ENCODE measurements at places on chromosomes 12 and 14. TPM values are rescaled to one million over a fixed set of nuclear protein-coding genes. Genes with fewer than 3 reads are reported as not detected.

Gene GALNT4
- 11.7 TPM for total RNA-seq

Gene NANOG
- total RNA-seq: 2.5 TPM

Gene PIWIL1
- not detected for total RNA-seq

Gene B4GALNT1
- total RNA-seq: 3.3 TPM

Gene SMCO2
- not detected for total RNA-seq

Gene PMCH
- total RNA-seq: not detected

Gene AQP2
- 0.70 TPM for total RNA-seq

Gene RDH12
- total RNA-seq: 0.21 TPM

Gene BDKRB2
- 17.1 TPM for total RNA-seq

Gene SLC39A5
- total RNA-seq: 0.57 TPM

Gene RAD9B
- total RNA-seq: 0.57 TPM

Gene PCED1B
- 22.1 TPM for total RNA-seq

DNA sequence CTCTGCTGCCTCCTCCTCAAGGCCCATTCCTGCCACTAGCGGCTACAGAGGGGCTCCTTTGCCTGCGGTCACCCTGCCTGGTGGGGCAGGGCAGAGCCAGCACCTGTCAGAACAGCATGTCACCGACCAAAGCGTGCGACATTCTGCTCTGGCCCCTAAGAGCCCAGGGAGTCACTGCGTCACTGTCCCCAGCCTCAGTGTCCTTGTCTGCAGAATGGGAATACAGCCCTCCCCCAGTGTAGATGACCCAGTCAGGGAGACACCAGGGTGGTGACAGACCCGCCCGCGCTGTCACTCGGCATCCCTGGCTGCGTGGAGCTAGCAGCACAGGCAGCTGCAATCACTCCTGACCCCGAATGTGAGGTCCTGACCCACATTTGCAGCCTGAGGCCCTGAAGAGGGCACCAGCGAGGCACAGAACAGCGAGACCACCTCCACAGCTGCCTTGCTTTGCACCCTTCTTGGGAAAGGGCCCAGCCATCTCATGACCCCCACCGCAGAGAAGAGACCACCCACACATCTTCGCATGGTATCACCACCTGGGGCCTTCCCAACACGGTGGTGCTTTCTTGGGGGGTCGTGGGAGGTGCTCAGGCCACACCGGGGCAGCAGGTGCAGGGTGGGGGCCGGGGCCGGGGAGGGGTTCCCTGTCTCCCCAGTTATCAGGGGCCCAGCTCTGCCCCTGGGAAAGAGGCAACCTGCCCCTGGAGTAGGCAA is 2.5 kb downstream of the AHNAK2 start:
- no peak for DNase-seq

DNA sequence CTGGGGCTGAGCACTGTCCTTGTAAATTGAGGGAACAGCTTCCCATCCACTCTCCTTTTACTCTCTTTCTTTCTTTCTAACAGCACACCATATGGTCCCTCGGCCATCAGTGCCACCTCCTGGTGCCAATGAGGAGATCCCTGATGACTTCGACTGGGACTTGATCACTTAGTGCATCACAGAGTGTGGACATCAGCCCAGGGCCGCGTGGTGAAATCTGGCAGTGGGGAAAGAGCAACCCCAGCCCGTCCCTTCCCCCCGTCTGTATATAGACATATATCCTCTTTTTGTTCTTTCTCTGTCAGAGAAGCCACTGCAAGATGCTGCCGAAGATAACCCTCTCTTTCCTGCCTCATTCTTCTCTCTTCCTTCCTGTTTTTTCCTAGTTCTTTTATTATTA is 13.5 kb downstream of the C3AR1 start:
- no peak for DNase-seq

DNA sequence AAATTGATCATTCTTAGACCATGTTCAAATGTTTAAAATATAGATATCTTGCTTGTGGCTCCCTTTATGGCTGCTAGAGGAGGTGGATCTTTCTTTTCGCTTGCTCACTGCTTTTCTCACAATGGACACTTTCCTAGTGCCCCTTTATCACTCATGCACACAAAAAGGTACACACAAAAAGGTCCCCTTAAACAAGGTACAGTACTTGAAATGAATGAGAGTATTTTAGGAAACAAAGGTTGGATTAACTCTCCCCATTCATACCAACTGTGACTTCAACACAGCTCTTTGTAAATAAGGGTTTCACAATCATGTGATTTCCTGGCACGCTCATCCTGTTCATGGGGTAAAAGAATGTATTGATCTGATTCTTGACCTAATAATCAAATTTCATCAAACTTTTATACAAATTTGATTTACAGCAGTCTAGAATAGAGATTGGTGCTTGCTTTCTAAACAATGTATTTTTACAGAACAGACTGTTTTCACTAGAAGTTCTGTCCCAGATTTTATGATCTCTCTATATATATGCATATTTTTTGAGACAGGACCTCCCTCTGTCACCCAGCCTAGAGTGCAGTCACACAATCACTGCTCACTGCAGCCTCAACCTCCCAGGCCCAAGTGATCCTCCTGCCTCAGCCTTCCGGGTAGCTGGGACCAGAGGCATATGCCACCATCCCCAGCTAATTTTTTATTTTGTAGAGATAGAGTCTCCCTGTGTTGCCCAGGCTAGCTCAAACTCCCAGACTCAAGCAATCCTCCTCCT is 34.4 kb upstream of the EPS8 start:
- no peak for DNase-seq

- DNase-seq: no peak
These were observed 20.5 kb downstream of the PPHLN1 start for GRCh38 chr12:42346403-42347002.

- DNase-seq: no peak
These were observed 93.0 kb upstream of the PRKD1 start for GRCh38 chr14:30020687-30021086.

- DNase-seq: no peak
These were observed 14.1 kb downstream of the PPP1CC start for GRCh38 chr12:110728628-110729027.

- no peak for DNase-seq
These were observed 120.7 kb upstream of the SCAF11 start for GRCh38 chr12:46110928-46111699.

- DNase-seq: no peak
These were observed 52.9 kb downstream of the SVOP start for GRCh38 chr12:108967869-108968540.

DNA sequence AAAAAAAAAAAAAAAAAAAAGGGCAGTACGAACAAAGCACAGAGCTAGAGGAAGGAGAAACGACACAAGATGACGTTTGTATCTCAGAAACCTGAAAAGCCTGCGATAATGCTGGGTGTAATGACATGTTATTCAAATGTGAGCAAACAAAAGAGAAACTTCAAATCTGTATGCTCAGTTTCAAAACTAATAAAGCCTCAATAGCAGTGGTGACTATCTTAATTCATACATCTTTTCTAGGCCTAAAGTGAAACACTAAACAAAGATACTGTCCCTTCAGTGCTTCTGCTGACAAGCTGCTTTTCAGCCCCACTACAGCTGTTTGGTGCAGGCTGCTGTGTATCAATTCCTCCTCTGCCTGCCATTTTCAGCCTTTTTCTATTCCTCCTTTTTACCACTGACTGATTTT is 15.8 kb downstream of the ITPR2 start:
- DNase-seq: no peak

DNA sequence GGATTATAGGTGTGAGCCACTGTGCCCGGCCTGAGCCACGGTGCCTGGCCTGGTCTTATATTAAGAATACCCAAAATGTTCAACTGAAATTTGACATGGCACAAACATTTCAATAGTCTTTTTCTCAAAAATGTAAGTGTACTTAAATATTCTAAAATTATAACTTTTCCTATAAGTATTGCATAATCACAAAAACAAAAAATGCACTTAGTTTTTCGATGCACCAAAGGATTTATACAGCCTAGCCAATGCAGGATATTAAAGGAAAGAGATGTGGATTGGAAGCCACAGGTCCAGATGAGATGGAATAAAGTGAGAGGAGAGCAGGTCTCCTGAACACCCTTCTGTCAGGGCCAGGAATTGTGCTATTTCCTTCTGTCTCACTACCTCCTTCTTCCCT is 62.8 kb downstream of the ZC3H14 start:
- DNase-seq: no peak

DNA sequence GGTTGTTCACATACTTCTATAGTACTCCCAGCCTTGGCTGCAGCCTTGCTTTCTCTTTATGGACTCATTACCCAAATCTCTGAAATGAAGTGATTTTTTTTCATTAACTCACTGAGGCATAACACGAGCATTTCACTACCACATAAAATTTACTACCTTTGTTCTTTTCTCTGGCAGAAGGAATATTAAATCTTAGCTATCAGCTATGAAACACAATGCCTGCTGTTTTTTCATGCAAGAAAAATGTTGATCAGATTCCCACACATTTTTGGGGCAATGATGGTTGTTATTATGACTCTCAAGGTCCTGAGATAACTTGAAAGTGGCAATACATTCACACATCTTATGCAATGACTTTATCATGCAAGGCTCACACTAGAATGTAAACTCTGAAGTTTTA is 225.3 kb upstream of the ATP2B1 start:
- no peak for DNase-seq

- no peak for DNase-seq
These were observed 111.2 kb downstream of the RIN3 start for GRCh38 chr14:92624764-92625163.

GRCh38 chr14:81889529-81889928 is 355.9 kb upstream of the SEL1L start:
- DNase-seq: no peak

DNA sequence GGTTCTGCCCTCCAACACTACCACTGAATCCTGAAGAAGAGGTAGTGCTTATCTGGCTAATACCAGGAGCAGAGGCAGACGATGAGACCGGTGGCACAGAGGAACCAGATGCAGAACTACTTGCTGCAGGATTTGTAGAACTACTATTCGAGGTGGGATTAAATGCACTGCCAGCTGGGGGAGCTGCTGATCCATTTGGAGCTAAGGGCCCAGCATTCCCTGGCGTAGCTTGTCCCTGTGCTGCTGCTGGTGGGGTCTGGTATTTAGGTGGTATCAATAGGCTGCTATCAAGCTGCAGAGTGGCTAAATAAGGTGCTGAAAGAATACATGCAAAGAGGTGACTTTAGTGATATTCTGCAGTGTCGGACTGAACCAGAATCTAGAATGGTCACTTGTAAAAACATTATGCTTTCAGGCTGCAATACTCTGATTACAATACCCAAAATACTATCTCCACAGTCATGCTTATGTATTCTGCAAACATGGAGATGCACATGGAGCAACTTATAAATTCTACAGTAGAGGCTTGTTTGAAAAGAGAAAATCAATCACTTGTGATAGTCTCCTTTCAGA is 294.2 kb downstream of the MED13L start:
- no peak for DNase-seq

DNA sequence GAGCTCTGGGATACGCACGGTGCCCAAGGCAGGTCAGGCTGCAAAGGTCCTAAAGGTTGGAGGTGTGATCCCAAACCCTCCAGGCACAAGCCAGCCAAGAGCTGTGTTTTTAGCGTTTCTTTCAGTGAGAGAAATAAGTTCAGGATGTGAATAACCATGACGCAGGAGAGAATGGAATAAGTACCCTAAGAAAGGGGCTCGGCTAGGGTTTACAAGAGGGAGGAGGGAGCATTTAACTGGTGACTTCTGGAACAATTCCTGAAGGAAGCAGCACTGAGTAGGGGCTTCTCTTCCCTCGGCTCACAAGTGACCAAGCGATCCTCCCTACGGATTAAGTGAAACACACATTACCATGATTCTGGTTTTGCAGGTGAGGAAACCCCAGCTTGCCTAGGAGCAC is 29.4 kb downstream of the SSH1 start:
- no peak for DNase-seq

GRCh38 chr12:51424662-51425539 is at the start of gene SLC4A8:
TSS of gene SLC4A8 (plus strand) at chr12:51424831. CDS start at chr12:51424988, 157 bp downstream.
- DNase-seq: peak; percentile 80

- DNase-seq: no peak
These were observed 116.4 kb downstream of the PPHLN1 start for GRCh38 chr12:42442311-42442759.

GRCh38 chr12:52310622-52311284 is 10.4 kb downstream of the KRT83 start:
- no peak for DNase-seq

GRCh38 chr12:104578453-104578852 is 121.7 kb downstream of the CHST11 start:
- no peak for DNase-seq

DNA sequence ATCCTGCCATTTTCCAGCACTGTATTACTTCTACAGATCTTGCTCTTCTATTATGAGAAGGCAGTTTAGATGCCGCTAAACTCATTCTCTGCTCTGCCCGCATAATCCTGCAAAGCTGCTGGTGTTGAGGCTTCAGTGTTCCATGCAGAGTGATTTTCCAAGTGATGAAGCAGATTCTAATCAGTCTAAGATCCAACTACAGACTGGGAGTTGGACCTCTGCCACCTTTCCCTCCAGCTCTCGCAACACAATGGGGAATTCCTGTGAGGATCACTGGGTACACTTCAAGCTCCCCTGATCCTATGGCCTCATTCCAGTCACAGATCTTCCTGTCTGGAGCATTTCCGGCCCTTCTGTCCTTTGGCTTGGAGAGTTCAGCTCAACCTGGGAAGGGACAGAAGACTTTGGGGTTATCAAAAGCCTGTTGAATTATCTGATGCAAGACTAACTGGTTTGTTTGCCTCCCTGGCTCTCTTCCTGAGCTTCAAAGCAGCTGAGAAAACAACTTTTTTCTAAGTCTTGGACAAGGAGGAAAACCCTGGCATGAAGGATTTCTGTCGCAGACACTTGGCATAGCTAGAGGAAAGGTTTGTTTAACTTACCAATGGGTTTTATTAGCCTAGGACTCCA is 333.9 kb downstream of the ZFP36L1 start:
- DNase-seq: peak; percentile 59

DNA sequence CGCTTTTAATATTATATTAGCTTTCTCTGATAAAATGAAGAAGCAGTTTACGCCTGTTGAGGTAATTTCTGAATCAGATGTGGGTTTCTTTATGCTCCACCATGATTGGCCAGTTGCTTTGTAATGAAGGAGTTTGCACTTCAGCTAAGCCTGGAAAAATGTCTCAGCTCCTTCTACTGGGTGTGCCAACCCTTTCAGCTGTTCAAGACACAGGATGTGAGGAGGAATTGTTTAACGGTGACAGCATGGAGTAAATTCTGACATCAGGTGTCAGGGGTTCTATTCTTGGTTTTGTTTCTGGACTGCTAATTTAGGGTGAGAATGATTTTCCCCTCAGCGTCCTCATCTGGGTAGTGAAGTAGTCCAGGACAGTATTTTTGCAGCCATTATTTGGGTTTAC is 43.5 kb downstream of the FLRT2 start:
- DNase-seq: no peak

DNA sequence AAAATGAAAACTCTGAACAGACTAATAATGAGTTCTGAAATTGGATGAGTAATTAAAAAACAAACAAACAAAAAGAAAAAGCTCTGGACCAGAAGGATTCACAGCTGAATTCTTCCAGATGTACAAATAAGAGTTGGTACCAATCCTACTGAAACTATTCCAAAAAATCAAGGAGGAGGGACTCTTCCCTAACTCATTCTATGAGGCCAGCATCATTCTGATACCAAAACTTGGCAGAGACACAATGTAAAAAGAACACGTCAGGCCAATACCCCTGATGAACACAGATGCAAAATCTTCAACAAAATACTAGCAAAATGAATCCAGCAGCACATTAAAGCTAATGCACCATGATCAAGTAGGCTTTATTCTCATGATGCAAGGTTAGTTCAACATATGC is 183.9 kb upstream of the CNOT2 start:
- no peak for DNase-seq

- no peak for DNase-seq
These were observed 9.2 kb upstream of the NUAK1 start for GRCh38 chr12:106147956-106148355.
